ENCODE measurements at places on chromosomes 2 and 18.

GRCh38 chr2:23498943-23499342, 114.0 kb downstream of the KLHL29 start:
- DNase-seq, result no peak

GRCh38 chr2:98013407-98014042, 17.8 kb upstream of the TMEM131 start:
- DNase-seq, result no peak

GRCh38 chr2:203918264-203918663, 18.3 kb upstream of the ICOS start:
- no peak for DNase-seq

DNA sequence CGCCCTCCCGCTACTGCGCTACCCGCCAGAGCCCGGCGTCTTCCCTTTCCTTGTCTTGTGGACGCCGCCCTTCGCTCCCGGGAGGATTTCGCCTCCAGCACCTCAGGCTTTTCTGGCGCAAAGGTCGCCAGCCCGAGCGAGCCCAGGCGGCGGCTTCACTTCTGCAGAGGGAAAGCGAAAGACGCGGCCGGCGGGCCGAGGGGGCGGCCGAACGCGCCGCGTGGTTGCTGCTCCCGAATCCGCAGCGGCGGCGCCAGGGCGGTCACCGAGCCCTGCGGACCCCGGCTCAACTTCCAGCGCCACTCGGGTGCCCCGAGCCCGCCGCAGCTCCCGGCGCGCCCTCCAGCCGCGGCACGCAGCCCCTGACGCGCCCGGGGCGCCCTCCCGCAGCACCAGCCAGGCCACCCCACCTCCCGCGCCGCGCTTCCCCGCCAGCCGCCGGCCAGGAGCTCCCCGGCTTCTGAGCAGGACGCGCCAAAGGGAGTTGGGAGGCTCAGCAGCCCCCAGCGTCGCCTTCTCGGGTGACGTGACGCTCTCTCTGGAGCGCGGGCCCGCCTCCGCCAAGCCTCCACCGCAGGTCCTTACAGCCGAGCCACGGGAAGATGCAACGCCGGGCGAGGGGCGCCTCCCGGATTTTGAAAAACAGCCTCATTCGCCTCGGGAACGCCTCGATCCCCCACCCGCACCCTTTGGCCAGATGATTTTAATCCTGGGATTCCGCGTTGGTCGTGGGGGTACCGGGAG, 84.9 kb upstream of the EPB41L3 start:
- DNase-seq, result no peak

DNA sequence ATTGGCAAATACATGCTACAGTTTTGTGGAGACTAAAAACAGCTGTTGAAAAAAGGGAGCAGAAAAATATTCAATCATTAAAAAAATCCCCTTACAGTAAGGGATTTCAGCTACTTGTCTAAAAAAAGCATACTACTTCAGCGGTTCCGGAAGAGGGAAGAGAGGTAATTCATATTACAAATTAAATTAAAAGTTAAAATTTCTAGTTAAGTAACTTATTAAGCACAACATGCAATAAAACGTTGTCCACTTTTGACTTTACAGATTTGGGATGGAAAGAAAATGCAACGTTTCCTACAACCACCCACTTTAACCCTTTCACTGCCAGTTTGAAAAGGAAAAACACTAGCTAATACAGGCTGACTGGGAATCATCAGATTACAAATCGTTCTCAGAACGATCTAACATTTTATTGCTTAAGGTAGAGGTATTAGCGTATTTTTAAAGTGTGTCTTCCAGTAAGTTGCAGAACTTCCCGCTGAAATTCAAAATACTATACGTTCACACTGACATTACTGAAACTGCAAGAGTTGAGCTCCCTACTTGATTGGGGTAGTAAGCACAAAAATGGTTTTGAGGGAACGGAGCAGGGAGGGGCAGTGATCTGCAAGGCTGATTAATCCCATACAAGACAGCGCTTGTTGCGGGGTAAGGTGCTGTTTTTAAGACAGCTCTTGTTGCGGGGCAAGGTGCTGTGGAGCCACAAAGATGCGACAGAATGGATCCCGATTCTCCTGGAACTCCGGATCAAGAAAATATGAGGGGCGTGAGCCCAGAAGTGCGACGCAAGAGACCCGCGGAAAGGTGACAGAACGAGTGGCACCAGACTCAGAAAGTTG, 743 bp downstream of the HADHA start:
- DNase-seq, result no peak

DNA sequence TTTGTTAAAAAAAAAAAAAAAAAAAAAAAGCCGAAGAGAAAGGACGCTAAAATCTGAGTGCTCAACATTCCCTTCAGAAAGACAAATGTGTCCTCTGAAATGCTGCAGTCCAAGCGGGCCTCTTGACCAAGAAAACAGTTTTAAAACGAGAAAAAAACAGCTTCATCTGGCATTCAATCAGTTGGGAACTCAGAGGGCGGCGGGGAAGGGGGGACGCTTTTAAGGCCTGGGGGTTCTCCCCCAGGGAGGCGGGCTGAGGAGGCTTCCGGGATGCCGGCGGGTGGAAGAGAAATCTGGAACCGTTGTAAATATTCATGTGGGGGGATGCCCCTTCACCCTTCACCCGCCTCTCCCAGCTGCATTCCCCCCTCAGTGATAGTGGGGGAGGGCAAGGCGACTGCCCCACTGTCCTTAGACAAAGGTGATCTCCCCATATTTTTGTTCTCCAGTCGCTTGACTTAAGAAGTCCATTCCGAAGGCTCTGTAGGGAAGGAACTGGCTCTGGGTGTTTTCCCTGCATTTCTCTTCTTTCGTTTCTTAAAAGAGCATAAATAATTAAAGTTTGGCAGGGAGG, 3.3 kb upstream of the HOXD11 start:
- DNase-seq, result no peak

DNA sequence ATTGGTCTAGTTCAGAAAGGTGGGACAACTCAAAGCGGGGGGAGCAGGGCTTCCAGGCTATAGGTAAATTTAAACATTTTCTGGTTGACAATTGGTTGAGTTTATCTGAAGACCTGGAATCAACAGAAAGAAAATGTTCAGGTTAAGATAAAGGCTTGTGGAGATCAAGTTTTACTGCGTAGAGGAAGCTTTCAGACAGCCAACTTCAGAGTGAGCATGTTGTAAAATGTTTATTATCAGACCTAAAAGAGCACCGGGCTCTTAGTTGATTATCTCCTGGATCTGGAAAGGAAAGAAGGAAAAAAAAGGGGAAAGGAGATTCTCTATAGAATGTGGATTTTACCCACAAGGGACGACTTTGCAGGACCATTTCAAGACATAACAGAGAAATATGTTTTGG, 227.0 kb upstream of the SH3BP4 start:
- no peak for DNase-seq

- no peak for DNase-seq
Measured at GRCh38 chr2:179571252-179571651, 290.2 kb downstream of the ZNF385B start.

DNA sequence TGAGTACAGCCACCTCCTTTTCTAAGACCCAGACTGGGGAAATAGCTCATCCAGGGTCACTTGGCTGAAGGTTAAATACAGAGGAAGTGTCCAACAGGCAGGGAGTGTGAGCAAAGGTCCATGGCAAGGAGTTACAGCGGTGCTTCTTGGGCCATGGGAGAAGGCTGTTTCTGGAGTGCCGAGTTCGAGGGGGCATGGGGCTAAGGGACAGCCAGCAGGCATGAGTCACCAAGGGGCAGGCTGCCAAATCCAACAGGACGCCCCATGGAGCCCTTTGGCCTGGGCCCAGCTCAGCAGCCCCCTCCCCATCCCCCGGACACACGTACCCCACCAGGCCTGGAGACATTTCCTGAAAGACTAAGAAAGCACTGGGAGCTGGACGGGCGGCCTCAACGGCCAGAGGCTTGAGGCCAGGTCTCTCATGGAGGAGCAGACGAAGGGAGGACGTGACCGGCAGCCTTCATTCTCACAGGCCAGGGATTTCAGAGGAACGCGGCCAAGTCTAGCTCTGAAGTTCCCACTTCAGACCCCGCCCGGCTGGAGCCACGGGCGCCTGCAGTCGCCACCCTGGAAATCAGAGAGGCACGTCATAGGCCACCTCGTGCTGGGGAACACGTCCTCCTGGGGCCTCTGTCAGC, 160.4 kb downstream of the SMAD7 start:
- no peak for DNase-seq

DNA sequence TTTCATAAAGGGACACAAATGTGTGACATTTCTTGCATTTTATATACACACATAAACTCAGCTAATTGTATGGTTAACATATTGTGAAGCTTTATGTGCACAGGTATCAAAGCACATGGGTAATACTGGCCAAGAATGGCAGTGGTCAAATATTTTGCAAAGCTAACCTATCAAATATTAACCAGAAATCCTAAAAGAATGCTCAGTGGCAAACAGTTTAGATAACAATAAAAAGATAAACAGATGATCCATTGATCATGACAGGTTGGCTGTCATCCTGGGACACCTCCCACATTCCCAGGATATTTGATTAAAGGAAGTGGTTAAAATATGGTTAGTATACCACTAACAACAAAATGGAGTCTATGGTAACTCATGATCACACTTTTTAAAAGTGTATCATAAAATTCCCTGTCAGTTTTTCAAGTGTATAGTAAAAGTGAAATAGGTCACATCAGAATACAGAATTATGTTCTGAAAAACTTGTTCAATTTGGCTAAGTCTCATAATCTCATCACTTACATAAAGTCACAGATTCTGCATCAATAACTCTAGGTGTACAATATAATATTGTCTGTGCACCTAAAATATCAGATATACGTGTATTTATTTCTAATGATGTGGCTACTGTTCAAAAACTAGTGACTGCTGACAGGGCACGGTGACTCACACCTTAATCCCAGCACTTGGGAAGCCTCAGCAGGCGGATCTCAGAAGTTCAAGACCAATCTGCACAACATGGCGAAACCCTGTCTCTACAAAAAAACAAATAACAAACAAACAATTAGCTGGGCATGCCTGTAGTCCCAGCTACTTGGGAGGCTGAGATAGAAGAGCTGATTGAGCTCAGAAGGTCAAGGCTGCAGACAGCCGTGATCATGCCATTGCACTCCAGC, 48.9 kb downstream of the CDH2 start:
- DNase-seq, result no peak

DNA sequence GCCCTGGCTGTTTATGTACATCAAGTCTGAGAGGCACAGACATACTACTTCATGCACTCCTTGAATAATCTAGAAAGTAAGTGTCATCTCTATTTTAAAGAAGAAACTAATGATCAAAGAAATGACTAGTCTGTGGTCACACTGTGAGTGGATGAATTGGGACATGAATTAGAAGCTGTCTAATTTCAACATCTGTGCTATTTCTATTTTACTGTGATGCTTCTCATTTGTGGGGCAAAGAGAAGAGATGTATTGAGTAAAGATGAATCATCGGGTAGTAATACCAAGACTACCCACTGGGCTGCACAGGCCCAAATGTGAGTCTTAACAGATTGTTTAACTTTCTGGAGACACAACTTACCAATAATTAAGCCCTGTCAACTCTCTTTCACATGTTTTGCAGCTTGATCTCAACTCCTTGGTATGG, 42.4 kb upstream of the MTIF2 start:
- no peak for DNase-seq

GRCh38 chr2:40289771-40290404, 162.0 kb downstream of the SLC8A1 start:
- DNase-seq, result no peak

DNA sequence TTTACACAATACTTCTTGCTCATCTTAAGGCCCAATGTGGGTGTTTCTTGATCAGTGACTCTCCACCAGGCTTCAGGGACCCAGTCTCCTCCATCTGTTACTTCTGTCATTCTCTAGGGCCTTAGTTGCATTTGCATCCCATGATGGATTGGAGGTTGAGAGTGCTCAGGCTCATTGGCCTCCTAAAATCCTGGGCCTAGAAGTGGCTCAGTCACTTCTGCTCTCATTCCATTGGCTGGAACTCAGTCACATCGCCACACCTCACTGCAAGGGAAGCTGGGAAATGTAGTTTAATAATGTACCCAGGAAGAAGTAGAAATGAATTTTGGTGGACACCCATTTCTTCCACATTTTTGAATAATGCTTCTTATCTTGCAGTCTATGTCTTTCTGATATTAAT, 223.5 kb downstream of the HRH4 start:
- no peak for DNase-seq

- DNase-seq, result no peak
Measured at GRCh38 chr2:218360453-218360852, 3.8 kb downstream of the CATIP start.

DNA sequence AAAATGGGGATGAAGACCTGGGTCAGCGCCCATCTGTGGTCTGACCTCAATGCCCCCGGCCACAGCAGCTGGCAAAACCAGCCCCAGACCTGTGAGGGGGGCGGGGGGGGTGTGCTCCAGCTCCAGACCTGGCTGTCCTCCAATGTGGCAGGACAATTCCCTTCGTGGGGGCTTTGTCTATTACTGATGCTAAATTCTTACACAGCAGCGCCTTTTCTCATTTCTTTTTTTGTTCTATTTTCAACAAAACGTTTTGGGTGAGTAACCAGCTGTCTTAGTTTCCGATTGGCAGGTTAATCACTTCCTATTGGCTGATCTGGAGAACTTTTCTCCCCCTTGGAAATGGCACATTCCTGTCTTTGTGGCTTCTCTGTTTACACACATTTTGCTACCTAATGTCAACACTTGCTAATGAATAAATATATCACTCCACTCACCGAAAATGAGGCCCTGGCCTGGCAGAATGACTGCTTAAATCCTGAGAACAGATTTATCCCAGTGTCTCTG, 4.4 kb downstream of the SMAD7 start:
- no peak for DNase-seq

GRCh38 chr2:211045025-211045424, 488.6 kb downstream of the CPS1 start:
- DNase-seq, result no peak

GRCh38 chr2:149420053-149420963, 89.9 kb downstream of the LYPD6 start:
- DNase-seq, result no peak

DNA sequence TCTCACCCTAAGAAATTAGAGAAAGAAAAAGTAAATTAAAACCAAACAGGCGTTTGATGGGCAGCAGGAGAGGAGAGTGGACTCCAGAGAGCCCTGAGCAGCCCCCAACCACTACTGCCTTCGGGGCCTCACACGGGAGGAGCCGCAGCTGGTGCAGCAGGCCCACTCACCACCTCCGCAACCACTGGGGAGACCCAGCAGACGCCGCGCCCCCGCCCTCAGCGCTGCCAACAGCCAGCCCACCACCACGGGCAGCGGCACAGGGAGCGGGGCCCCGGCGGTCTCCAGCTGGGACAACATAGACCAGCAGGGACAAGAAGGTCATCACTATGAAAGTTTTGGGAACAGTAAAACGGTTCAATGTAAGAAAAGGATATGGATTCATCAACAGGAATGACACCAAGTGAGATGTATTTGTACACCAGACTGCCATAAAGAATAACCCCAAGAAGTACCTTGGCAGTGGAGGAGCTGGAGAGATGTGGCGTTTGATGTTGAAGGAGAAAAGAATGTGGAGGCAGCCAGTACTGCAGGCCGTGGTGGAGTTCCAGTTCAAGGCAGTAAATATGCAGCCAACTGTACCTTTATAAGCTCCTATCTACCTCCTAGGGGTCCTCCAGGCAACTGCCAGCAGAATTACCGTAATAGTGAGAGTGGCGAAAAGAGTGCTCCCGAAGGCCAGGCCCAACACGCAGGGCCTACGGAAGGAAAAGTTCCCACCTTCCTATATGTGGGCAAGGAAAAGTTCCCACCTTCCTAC, 76.5 kb downstream of the OLA1 start:
- DNase-seq, result no peak

GRCh38 chr2:54644236-54644635, 79.2 kb upstream of the EML6 start:
- DNase-seq, result no peak
